ENCODE measurements at places on chromosomes 11 and 22.

- no peak overlapping the region for H3K4me3 ChIP-seq
- peaks cover 7% of the 10 kb centered on the region for H3K4me1 ChIP-seq
Measured at GRCh38 chr11:123469089-123469488, 39.0 kb downstream of the GRAMD1B start.

DNA sequence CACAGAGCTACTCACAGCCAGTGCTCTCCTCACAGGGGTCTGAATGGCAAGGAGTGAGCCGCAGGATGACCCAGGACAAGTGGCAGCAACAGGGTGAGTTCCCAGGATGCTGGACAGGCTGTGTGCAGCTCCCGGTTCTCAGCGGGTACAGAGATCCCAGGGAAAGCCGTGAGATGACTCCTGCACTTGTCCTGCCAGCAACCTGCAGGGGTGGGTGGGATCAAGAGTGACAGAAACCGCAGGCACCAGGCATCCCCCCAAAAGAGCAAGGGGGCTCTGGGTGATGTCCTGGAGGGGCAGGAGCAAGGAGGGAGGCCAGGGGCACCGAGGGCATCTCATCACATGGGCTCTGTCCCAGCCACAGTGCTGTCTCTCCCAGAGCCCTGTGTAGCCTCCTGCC is 15.9 kb upstream of the PRODH start:
- H3K27me3 ChIP-seq = peaks cover 19% of the 10 kb centered on the region
- no peak overlapping the region for H3K4me3 ChIP-seq
- H3K27ac ChIP-seq = no peak overlapping the region
- no peaks in the 10 kb centered on the region for H3K36me3 ChIP-seq

DNA sequence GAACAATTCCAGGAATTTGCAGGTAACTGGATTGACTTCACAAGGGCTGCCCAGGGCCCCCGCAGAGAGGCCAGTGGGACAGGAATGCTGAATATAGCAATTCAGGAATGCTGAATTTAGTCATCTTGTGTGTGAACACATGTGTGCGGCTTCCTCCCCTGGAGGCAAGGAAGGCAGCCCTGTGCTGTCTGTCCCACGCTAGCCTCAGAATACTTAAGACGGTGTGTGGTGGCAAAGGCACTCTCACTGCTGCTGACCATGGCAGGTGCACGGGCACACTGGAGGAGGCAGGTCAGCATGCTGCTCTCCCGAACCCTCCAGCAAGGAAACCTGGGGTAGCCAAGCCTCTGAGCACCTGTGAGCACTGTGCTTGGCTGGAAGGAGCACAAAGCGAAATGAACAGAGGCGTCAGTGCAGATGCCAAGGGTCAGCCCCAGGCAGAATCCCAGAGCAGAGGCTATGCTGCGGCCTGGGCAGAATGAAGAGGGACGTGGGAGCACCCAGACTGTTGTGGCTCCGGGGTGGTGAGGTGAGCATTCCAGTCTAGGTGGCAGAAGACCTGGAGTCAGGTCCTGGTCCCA is 2.7 kb downstream of the GNAZ start:
- H3K4me1 ChIP-seq = peaks cover 23% of the 10 kb centered on the region
- H3K36me3 ChIP-seq = no peaks in the 10 kb centered on the region
- no peaks in the 10 kb centered on the region for H3K27me3 ChIP-seq
- no peak overlapping the region for H3K4me3 ChIP-seq
- no peak overlapping the region for H3K27ac ChIP-seq

GRCh38 chr11:65113361-65113756 is 1.7 kb downstream of the TM7SF2 start:
- H3K4me1 ChIP-seq = peaks cover 60% of the 10 kb centered on the region
- peaks cover 30% of the 10 kb centered on the region for H3K36me3 ChIP-seq
- DNase-seq = no peak
- no peaks in the 10 kb centered on the region for H3K27me3 ChIP-seq
- peak overlapping the region; percentile 89 for H3K4me3 ChIP-seq

GRCh38 chr11:95829580-95830259 is 39.4 kb downstream of the CEP57 start:
- peaks cover 2% of the 10 kb centered on the region for H3K4me1 ChIP-seq
- no peaks in the 10 kb centered on the region for H3K27me3 ChIP-seq
- H3K36me3 ChIP-seq = peaks cover 67% of the 10 kb centered on the region
- no peak overlapping the region for H3K4me3 ChIP-seq

- H3K36me3 ChIP-seq = no peaks in the 10 kb centered on the region
- DNase-seq = no peak
- H3K4me3 ChIP-seq = no peak overlapping the region
- H3K4me1 ChIP-seq = peaks cover 22% of the 10 kb centered on the region
- no peaks in the 10 kb centered on the region for H3K27me3 ChIP-seq
Measured at GRCh38 chr11:95736355-95736754, 53.2 kb downstream of the FAM76B start.

DNA sequence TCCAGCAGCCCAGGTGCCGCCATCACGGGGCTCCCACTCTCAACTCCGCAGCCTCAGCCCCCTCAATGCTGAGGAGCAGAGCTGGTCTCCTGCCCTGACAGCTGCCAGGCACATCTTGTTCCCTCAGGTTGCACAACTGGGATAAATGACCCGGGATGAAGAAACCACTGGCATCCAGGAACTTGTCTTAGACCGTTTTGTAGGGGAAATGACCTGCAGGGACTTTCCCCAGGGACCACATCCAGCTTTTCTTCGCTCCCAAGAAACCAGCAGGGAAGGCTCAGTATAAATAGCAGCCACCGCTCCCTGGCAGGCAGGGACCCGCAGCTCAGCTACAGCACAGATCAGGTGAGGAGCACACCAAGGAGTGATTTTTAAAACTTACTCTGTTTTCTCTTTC is at the start of gene SAA1:
Gene SAA1, plus strand, starts transcription at position 316 of the 400 bp plus-strand sequence. CDS start 624 bp downstream, outside the sequence.
- peak within 1 kb of the TSS; percentile 42 for H3K27ac ChIP-seq
- no peaks in the 10 kb centered on the region for H3K27me3 ChIP-seq
- H3K4me1 ChIP-seq = peaks cover 16% of the 10 kb centered on the region
- DNase-seq = no peak
- no peak within 1 kb of the TSS for H3K4me3 ChIP-seq

GRCh38 chr11:83477772-83478171 is 191.6 kb upstream of the CCDC90B start:
- H3K4me3 ChIP-seq = no peak overlapping the region
- H3K36me3 ChIP-seq = no peaks in the 10 kb centered on the region
- H3K27me3 ChIP-seq = peaks cover 11% of the 10 kb centered on the region
- H3K4me1 ChIP-seq = no peaks in the 10 kb centered on the region
- no peak overlapping the region for H3K27ac ChIP-seq
- DNase-seq = no peak

- H3K27ac ChIP-seq = no peak overlapping the region
- H3K4me1 ChIP-seq = peaks cover 3% of the 10 kb centered on the region
- H3K27me3 ChIP-seq = no peaks in the 10 kb centered on the region
- no peak overlapping the region for H3K4me3 ChIP-seq
- no peaks in the 10 kb centered on the region for H3K36me3 ChIP-seq
- DNase-seq = no peak
Measured at GRCh38 chr11:78195917-78196560, 7.3 kb downstream of the USP35 start.

DNA sequence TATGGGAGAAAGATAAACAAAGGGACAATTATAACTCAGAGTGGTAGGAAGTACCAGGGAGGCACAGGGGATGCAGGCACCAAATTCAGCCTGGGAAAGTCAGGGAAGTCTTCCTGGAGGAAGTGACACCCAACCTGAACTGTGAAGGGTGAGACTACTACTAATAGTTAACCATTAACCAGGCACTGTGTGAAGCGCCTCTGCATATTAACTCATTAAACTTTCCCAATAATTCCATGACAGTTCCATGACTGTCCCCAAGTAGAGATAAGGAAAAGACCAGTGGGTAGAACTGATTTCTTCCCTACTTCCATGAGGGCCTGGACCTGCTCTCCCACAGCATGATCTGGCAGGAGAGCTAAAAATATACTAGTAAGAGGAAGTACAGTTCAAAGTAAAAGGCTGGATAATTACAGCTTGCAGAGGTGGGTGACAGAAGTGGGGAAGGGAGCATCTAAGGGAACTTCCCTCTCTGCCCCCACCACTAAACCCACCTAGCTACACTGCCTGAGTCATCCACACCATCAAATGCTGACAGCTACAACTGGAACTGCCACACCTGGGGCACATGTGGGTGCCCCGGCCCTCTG is 4.7 kb upstream of the AP1B1 start:
- peaks cover 3% of the 10 kb centered on the region for H3K36me3 ChIP-seq
- no peak for DNase-seq
- H3K27ac ChIP-seq = peak overlapping the region; percentile 64
- H3K4me1 ChIP-seq = peaks cover 25% of the 10 kb centered on the region
- peak overlapping the region; percentile 45 for H3K4me3 ChIP-seq

DNA sequence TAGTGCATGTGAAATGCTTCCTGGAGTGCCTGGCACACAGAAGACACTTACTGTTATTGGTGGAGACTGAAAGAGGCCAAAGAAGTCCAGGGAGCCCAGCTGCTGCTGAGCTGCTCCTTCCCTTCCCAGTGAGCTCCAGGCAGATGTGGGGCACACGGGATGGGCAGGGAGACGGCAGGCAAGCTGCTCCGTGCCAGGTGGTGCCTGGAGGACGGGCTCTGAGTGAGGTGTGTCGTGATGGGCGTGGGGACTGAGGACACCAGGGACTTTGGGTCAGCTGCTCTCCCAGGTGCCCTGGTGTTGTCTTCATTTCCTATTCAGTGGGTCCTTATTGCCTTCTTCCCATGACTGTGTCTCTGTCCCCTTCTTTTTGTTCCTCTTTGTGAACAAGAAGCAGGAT is 19.5 kb downstream of the TAB1 start:
- peaks cover 5% of the 10 kb centered on the region for H3K4me1 ChIP-seq
- H3K27ac ChIP-seq = no peak overlapping the region
- no peaks in the 10 kb centered on the region for H3K27me3 ChIP-seq
- H3K36me3 ChIP-seq = peaks cover 78% of the 10 kb centered on the region

- H3K27me3 ChIP-seq = no peaks in the 10 kb centered on the region
- H3K4me1 ChIP-seq = peaks cover 2% of the 10 kb centered on the region
- H3K36me3 ChIP-seq = no peaks in the 10 kb centered on the region
- no peak overlapping the region for H3K27ac ChIP-seq
- no peak overlapping the region for H3K4me3 ChIP-seq
Measured at GRCh38 chr11:84247926-84248325, 961.8 kb upstream of the CCDC90B start.

Data from activated B cell treated with CpG ODN at 0.5 μM for 24 hours (primary cell).